Liver (tissue), 10 donors: ENCODE measurements at places on chromosomes 6 and 20. TPM values are rescaled to one million over a fixed set of nuclear protein-coding genes. Genes with fewer than 3 reads are reported as not detected.

GRCh38 chr6:21519642-21520041 lies 73.9 kb upstream of the SOX4 start:
- no peak for DNase-seq

DNA sequence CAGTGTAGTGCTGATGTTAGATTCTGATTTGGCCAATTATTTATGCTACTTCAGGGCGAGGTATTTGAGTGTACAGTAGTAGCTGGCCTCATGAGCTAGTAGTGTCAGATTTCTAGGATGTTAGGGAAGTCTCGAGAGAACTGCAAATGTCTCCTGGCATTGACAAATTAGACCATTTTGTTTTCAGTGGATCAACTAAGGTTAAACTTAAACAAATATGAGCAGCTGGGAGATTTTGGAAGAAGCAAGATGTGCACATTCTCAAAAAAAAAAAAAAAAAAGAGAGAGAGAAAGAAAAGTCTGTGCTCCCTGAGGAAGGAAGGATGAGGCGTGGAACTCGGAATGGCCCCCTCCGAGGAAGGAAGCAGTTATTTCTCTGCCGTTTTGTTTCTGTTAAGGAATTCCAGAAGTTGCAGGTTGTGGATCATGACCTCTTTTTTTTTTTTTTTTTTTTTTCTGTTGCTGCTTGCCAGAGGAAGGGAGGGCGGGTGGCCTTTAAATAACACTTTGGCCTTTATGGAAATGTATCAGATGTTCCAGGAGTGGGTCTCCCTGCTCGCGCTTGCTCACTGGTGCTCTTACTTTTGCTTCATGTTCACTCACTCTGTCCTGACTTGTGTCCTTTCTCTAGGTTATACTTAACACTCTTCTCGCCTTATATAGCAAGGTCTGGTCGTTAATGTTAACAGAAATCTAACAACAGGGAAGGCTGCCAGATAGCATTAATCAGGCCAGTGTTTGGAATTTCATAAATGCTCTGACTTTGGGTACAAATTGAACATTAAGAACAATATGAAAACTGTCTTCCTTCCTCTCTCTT lies 124.4 kb downstream of the TCP11 start:
- no peak for DNase-seq

DNA sequence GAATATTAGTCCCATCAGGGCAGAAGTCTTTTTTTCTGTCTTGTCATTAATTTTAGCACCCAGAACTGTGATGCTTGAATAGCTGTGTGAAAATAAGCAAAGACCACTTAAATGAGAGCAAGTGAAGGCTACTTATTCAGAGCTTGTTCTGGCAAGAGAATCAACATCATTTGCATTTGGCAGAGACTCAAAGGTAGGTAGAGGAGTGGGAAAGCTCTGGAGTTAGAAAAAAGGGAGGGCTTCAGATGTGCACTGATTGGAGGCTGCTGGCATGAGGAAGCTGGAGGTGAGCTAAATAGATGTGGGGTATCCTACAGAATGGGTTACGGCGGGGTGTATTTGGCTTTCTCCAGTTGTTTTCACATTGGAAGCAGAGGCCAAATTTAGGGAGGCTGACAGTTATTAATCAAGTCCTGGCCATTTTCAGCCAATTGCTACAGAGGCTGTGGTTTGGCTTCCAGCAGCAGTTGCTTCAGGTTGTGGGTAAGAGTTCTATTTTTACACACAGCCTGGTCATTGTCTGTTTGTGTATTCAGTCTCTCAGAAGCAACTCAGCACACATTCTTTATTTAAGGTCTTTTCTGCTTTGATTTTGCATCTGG lies 254.3 kb downstream of the BTBD3 start:
- no peak for DNase-seq

DNA sequence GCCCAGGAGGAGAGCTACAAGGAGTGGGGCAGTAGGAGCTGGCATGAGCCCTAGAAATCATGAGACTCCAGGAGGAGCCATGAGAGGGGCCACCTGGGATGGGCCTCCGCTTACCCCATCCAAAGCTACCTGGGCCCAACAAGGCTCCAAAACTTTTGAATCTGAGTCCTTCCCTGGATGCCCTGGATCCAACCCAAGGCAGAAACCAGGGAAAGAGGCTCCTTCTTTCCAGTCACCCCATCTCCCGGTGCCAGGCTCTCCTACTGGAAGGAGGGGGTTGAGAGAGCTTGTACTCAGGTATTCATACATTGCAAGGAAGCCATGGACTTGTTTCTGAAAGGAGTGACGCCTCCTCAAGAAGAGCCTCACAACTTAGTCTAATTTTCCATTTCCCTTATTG lies 7.8 kb upstream of the SIRPG start:
- no peak for DNase-seq

DNA sequence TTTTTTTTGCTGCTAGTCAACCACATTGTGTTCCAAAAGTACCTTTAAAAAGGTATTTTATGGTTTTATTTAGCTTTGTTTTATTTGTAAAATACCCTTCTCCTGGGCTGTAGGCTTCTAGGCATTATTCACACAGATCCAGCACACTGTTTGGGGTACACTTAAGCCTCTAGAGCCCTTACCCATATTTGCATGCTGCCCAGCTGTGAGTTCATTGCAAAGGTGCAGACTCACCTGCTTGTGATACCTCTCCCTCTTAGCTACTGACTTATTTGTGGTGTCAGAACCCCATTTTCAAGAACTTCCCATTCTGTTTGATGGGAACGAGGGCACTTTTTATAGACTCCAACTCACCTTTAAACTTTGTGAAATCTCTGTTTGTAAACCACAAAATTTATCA lies 69.8 kb downstream of the RIN2 start:
- no peak for DNase-seq

- DNase-seq: no peak
These were observed 10.0 kb upstream of the CD93 start for GRCh38 chr20:23096097-23096496.

DNA sequence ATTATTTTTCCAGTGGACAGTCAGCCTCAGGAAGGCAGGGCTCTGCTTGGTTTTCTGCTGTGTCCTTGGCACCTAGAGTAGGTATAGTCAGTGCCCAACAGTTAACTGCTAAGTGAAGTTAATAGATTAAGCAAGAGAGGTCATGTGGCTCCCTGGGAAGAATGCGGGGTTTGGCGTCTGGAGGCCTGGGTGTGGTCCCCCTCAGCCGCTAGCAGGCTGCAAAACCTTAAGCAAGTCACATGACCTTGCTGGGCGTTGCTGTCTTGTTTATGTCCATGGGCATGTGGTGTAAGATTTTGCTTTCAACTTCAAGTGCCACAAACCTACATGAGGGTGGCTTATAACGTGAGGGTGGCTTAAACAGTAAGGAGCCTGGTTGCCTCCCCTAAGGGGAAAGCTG lies 75.5 kb upstream of the SCP2D1 start:
- DNase-seq: no peak

DNA sequence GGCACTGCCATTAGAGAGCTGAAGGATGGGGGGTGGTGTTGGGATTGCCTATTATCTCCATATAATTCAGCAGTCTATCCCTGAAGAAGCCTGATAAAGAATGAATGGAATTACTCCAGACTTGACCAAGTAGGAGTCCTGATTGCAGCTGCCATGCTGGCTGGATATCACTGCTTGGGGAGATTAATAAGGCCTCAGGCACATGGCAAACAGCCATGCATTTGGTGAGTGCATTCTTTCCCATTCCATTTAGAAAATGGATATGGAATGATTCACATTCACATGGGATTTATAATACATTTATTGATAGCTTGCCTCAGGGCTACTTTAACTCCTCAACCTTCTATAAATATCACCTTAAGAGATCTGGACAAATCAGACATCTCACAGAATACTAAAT lies 49.6 kb upstream of the HLA-A start:
- DNase-seq: peak; percentile 3

DNA sequence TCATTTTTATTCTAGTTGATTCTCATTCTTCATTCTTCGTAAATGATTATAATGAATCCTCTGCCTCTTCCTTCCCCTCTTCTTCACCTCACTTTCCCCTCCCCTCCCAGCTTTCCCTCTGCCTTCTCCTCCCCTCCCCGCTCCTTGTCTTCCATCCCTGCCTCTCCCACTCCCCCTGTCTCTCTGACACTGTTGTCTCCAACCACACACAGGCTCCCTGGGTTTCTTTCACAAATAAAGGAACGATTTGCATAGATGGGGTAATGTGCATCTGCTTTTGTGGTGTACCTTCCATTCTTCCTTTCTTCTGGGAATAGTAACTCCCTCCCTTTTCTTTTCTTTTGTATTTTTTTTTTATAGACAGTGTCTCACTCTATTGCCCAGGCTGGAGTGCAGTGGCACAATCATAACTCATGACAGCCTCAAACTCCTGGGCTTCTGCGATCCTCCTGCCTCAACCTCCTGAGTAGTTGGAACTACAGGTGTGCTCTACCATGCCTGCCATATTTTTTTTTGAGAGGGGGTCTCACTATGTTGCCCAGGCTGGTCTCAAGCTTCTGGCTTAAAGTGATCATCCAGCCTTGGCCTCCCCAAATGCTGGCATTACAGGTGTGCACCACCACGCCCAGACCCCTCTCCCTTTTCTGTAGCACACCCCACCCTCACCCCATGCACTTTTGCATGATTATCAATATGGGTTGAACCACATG lies 318.6 kb downstream of the PRKN start:
- no peak for DNase-seq

DNA sequence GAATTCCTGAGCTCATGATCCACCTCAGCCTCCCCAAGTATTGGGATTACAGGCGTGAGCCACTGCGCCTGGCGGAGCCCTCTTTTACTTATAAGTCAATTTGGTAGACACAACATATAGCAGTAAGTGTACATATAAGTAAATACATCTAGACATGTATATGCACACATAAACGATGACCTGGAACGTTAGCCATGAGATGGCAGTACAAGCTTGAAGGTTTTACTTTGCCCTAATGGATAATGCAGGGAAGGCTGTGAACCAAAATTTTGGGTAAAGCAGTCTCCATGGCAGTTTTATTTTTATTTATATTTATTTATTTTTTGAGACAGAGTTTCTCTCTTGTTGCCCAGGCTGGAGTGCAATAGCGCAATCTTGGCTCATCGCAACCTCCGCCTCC lies 2.4 kb upstream of the GNMT start:
- no peak for DNase-seq

GRCh38 chr20:46021361-46022359 lies 7.4 kb upstream of the SLC12A5 start:
- DNase-seq: peak; percentile 76

GRCh38 chr6:157460182-157460999 lies 79.4 kb downstream of the ZDHHC14 start:
- no peak for DNase-seq

DNA sequence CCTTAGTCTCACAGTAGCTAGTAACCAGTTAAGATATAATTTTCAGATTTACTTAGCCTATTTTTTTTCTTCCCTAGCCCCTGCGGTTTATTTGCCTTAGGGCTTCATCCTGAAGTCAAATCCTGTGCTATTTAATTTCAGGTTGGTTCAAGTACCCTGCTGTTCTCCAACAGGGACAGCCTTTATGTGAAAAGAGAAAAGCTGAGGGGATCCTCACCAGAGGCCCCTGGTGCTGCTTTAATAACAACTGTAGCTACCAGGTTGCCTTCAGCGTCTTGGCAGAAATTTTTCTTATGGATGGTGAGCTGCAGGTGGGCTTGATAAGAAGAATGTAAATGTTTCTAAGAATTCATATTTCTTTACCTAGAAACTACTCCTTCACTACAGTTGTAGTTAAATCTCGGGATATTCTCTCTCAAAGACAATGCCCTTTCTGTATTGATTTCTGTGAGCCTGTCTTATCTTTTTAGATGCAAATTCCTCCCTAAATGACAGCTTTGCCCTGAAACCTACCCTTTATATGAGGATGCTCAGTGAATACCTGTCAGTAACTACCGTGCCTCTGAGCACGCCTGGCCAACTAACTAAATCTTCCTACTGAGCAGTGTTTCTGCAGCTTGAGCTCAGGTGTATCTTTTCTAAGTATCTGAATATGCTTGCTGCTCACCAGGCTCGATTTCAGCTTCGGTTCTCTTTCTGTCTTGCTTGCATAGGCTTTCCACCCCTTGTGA lies 320.5 kb downstream of the MMUT start:
- no peak for DNase-seq

- DNase-seq: no peak
These were observed 26.2 kb downstream of the TOP1 start for GRCh38 chr20:41054847-41055230.

DNA sequence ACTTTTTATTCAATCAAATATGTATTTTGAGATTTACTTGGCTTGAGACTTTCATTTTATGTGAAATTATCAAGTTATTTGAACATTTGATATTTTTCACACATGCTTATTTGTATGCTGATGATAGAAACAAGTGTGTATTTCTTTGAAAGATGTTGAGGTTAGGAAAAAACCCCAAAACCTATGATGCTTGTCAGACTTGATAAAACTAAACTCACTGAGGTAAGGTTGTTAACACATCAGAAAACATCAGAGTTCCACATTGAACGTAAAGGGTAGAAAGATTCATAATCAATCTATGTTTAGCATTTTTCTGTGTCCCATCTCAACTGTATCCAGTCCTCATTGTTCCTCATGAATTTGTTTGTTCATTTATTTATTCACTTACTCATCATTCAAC lies 12.2 kb downstream of the SF3B5 start:
- no peak for DNase-seq

DNA sequence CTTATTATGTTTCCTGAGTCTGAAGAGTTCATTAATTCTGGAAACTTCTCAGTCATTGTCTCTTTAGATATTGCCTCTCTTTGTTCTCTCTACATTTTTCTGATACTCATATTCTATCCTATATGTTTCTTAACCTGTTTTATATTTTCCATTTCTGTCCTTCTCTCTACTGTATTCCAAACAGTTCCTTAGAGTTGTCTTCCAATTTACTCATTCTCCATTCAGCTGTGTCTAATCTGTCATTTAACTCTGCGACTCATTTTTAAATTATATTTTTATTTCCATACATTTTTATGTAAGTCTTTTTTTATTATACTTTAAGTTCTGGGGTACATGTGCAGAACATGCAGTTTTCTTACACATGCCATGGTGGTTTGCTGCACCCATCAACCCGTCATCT lies 251.8 kb downstream of the NRN1 start:
- no peak for DNase-seq

DNA sequence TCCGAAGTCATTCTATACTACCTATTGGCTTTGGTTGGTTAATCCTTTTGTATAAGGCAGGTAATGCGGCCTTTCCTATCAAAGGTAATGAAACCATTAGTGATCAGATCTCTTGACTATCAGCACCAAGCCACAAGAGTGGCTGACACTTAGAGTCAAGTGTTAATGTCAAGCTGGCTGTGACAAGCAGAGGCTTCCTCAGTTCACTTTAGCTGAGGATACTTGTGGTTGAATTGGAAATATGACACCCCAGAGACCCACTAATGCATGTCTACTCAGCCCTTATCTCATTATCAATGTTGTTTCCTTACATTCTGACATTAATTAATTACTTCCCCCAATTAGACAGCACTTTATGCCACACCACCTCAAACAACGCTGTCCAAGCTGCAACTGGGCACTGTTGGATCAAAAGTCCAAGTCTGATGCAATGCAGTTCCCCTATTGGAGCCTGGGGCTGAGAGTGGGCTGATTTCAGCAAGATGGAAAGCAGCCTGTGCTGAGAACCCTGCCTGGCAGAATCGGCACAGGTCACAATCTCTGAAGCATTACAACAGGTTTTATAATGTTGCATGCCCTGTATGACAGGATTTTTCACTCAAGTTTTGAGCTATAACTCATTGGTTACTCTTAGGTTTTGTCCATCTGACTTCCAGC lies 273.5 kb downstream of the COL12A1 start:
- no peak for DNase-seq

- DNase-seq: no peak
These were observed 197.4 kb upstream of the POU3F2 start for GRCh38 chr6:98636941-98637340.

The ZNF334 gene
- 3.3 TPM for total RNA-seq

The NRN1 gene
- total RNA-seq: 1.6 TPM

The DLL1 gene
- total RNA-seq: 1.8 TPM

The PRSS16 gene
- total RNA-seq: not detected
